KG1 (cell line): ENCODE measurements at places on chromosomes 12 and 14.
A peak's percentile ranks its signal among the peaks of the same experiment; 100 is the strongest.

GRCh38 chr14:98698341-98698740, 573.7 kb downstream of the BCL11B start:
- no peak for DNase-seq

- no peak for DNase-seq
Observed at GRCh38 chr14:64721391-64721791, 17.2 kb downstream of the PLEKHG3 start.

DNA sequence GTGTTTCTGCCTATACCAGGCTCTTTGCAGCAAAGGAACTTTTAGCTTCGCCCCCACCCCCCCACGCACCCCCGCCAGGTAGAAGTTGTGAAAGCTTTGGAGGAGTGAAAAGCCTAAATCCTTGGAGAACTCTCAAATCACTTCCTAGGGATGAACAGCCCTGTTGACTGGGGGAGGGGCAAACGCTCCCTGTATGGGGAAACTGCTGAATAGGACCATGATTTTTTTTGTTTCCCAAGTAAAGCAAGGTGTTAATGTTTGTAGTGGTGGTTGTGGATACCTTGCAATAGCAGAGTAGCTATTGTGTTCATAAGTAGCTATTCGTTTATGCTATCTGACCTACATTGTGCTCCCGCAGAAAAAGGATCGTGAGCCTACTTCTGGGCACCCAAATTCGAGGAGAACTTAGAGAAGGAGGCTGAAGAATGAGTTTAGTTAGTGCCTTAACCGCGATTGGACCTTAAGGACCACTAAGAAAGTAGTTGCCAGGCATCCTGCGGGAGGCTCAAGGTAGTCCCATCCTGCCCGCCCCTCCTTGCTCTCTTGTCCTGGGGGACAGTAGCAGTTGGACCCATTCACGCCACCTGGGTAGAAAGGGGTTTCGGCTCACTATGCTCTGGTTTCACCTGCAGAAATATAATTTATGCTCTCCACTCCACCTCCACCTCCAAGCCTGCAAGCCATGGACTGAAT, 901 bp upstream of the NFKBIA start:
- DNase-seq, result no peak

DNA sequence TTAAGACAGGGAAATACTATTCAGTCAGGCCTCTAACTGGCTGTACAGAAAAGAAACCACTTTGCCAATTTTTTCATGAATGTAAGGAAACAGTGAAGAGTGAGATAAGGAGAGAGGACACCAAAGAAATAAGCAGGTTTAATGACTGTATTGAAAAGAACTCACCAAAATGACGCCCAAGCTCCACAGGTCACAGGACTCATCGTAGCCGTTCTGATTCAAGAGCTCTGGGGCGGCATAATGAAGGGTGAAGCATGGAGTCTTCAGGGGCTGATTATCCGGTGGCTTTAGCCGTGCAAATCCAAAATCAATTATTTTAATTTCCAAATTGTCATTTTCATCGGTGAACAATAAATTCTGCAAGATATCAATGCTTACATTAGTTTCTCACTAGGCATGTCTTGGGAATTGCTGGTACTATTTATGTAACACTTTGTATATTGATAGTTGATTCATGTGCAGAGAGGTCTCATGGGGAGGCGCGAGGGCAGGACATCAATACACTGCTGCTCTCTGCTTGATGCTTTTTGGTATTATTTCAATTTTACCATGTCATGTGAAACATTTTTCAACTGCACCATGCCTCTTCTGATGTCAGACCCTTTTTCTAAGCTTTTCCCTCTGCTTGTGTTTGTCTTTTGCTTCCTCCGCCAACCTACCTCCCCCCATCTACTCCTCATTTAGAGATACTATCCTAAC, 74.2 kb upstream of the TTC7B start:
- DNase-seq, result no peak

DNA sequence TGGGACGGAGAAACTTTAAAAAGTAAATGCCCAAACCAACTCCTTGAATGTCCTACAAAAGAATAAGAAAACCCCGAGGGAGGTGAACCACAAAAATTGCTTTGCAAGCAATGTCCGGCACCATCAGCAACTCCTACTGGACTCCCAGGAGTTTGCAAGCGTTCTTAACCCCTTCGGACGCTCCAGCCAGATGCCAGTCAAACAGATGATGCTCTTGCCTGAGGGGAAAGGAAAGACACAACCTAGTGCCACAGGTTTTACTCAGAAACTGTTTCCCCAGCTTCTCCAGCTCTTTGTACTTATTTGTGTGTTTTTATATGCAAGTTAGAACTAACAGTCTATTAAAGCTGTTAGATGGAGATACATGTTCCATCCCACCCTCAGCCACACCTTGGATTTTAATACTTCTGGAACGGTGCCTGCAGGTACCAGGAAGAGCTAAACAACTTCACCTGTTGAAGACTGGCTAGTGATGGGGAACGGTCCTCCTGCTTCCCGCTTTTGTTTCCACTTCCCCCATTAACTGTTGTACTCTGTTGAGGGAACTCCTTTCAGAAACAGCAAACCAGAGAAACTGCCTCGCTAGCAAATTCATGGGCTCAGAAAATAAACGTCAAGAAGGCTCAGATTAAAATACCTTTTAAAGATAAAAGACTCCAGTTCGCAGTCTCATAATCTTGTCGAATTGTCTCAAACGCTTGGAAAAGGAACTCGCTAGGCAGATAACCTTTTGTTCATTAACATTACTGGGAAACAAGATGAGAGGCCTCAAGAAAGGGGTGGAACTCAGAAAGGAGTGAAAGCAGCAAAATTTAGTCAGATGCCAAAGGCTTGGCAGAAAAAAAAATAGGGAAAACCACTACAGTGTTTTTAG, 1.1 kb upstream of the FERMT2 start:
- peak; percentile 10 for DNase-seq

DNA sequence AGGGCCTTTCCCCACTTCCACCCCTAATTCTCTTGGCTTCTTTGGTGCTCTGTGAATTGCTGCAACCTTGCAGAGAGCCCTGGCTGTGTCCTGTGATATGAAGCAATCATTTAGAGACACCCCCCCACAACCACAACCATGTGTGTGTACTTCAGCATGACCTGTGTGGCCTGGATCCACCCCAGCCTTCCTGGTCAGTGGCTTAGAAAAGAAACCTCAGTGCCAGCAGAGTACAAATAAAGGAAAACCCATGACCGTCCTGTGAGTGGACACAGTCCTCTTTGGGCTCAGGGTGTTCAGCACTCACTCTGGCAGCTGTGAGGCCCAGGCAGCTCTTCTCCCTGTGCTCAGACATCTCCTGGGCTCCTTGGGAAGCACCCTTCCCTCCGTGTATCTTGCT, 206.6 kb upstream of the DIO3 start:
- DNase-seq, result no peak

- no peak for DNase-seq
Observed at GRCh38 chr14:69284170-69284569, 24.2 kb downstream of the GALNT16 start.

- DNase-seq, result no peak
Observed at GRCh38 chr12:74985293-74985985, 224.2 kb downstream of the KCNC2 start.

DNA sequence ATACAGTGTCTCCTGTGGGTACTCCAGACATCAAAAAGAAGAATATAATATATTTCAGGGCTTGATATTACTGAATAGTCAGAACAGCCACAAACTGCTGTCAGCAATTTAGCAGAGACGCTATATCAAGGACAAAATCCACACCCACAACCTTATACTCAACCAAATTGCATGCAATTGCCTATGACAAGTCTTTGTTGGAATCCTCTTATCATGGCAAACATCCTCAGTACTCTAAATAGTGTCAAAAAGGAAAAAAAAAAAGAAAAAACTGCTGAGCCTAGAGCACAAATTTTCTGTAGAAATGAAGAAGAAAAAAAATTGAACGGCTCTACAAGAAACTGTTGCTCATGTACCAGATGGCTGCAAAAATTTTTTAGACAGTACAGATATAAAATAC, 485.7 kb downstream of the TMTC2 start:
- DNase-seq, result no peak

DNA sequence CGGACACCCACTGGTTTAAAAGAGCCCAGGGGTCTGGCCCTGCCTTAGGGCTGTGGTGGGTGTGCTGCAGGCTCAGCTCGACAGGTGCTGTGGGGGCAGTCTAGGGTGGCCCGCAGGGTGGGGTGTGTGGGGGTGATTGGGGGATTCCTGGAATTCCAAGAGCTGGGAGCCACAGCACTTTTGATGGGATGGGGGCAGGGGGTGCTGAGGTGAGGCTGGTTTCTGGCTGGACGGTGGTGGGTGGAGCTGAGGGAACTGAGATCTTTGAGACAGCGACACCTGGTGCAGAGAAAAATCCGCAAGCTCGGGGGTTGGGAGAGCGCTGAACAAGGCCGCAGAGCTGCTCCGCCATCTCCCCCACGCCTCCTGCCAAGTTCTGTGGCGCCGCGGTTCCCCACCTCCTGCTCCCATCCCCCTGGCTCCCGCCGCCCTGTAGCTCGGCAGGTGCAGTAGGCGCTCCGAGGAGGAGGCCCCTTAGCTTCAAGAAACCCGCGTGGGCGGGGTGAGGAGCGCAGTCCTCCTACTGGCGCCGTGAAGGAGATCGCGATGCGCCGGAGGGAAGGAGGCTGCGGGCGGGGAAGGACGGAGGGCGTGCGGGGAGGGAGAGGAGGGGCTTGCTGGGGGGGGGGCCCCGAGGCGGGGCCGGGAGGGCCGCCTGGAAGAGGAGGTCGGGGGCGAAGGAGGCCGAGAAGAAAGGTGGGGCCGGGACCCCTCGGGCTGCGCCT, 1.3 kb upstream of the TEDC1 start:
- peak; percentile 92 for DNase-seq

- no peak for DNase-seq
Observed at GRCh38 chr12:106729611-106730010, 44.9 kb upstream of the RIC8B start.

GRCh38 chr12:89693639-89694202, 14.9 kb downstream of the ATP2B1 start:
- no peak for DNase-seq

GRCh38 chr12:28108599-28108998, 81.7 kb upstream of the CCDC91 start:
- no peak for DNase-seq

GRCh38 chr14:59461891-59462290, 3.3 kb downstream of the GPR135 start:
- DNase-seq, result no peak

- no peak for DNase-seq
Observed at GRCh38 chr12:70948976-70949336, 28.4 kb upstream of the PTPRR start.

- no peak for DNase-seq
Observed at GRCh38 chr12:124556896-124557501, 10.4 kb downstream of the NCOR2 start.
